PC-9 (cell line): ENCODE measurements at places on chromosomes 12 and 14. TPM values are rescaled to one million over a fixed set of nuclear protein-coding genes. Genes with fewer than 3 reads are reported as not detected.

Gene SVOP
- not detected in 2 replicates for total RNA-seq

- DNase-seq, result no peak
Observed at GRCh38 chr12:115570069-115570777, 707.3 kb downstream of the MED13L start.

Gene CCDC38
- 0.25 and 0.35 TPM in 2 replicates for total RNA-seq

Gene TTC5
- total RNA-seq, result 12.6 and 15.8 TPM in 2 replicates

- no peak for DNase-seq
Observed at GRCh38 chr14:37819155-37820015, 224.0 kb downstream of the TTC6 start.

- DNase-seq, result no peak
Observed at GRCh38 chr12:1527789-1528188, 66.6 kb downstream of the FBXL14 start.

Gene C12orf54
- total RNA-seq, result not detected in 2 replicates

Gene DNAI7
- total RNA-seq, result 2.4 and 2.9 TPM in 2 replicates

DNA sequence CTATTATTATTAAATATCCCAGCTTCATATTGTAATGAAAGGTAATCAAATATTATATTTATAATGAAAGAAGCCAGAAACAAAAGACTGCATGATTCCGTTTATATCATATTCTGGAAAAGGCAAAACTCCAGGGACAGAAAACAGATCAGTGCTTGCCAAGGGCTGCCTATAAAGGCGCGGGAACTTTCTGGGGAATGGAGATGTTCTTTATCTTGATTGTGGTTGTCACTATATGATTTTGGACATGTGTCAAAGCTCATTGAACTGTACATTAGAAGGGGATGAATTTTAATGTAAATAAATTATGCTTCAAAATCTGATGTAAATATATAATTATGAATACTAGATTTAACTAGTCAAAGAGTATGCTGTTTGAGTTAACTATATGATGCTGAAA is 115.4 kb upstream of the KRAS start:
- no peak for DNase-seq

DNA sequence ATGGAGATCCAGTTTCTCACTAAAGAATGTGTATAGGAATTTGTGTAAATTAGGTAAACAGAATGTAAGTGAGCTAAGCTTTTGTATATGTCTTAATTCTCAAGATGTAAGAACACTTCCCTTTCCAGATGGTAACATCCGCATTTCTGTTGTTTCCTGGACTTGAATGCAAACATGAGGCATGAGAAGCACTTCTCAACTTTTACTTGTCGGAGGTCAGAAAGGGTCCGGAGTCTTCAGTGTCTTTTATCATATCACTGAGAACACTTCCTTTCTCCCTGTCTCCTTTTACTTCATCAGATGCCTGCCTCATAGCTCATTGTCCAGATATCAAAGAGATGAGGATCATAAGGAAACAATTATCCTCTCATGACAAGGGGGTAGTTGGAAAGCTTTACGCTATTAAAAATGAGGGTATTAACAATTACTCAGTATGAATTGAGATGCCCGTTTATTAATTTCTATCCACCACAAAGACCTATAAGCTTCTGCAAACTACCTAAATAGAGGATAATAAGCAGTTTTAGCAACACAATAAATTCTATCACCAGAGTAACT is 214.1 kb upstream of the FLRT2 start:
- no peak for DNase-seq

GRCh38 chr12:53427905-53428594 is 4.4 kb downstream of the AMHR2 start:
- peak; percentile 54 for DNase-seq

DNA sequence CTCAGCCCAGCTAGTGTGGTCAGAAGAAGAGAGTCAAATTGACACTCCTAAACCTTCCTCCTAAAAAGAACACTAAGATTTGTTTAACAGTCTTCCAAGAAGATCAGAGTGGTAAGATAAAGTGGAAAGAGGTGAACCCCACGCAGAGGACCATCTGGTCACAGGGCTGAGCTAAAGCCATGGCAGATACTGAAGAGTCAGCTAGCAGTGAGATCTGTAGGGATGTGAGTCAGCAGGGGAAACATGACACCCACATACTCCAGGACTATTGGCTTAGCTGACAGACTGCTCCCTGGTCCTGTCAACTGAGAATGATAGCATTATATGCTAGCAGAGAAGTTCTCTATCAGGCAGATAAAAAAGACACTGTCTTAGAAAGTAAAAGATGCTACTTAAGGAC is 269.4 kb upstream of the ALG10 start:
- DNase-seq, result no peak

DNA sequence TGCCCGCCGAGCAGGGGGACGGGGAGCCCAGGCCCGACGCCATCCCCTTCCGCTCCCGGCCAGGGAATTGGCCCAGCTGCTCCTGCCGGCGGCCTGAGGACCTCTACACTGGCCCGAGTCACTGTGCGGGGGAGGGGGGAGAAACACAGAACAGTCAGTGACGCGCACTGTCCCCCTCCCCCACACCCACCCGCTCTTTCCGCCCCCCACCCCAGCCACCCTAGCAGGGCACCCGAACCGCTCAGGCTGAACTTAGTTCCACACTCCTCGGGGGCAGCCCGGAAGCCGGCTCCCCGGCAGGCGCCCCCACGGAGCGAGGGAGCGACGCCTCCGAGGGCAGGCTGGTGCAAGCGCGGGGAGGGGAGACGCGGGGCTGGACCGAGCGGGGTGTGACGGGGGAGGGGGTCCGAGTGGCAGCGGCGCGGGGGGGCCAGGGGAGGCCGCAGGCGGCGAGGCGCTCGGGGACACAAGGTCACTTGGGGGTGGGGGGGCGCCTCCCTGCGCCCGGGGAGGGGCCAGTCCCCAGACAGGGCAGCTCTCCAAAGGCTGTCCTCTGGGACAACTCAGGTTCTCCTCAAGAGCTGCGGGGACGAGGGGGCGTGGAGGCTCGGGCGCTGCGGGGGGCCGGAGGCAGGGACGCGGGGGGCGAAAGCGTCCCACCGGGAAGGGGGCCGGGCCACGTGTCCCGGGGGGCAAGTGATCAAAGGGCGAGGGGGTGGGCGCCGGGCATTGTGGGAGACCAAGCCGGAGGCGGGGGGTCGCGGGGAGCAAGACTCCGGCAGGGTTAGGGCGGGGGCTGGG is 648 bp downstream of the CHD4 start:
- DNase-seq, result peak; percentile 40

GRCh38 chr14:71583194-71583593 is 349.0 kb upstream of the RGS6 start:
- DNase-seq, result no peak

GRCh38 chr12:83468988-83469908 is 782.5 kb downstream of the TMTC2 start:
- no peak for DNase-seq

Gene HOXC12
- total RNA-seq, result 0.24 and 0.28 TPM in 2 replicates

- DNase-seq, result no peak
Observed at GRCh38 chr12:12365931-12366431, 9.1 kb downstream of the BORCS5 start.

Gene EXOC3L4
- total RNA-seq, result 0.38 and 1.7 TPM in 2 replicates

Gene FSCB
- not detected in 2 replicates for total RNA-seq

Gene EPYC
- total RNA-seq, result not detected in 2 replicates
